CD4-positive, alpha-beta T cell treated with Interleukin-17A for 1 hour (primary cell): ENCODE measurements at places on chromosomes 3 and 15.
A peak's percentile ranks its signal among the peaks of the same experiment; 100 is the strongest.

DNA sequence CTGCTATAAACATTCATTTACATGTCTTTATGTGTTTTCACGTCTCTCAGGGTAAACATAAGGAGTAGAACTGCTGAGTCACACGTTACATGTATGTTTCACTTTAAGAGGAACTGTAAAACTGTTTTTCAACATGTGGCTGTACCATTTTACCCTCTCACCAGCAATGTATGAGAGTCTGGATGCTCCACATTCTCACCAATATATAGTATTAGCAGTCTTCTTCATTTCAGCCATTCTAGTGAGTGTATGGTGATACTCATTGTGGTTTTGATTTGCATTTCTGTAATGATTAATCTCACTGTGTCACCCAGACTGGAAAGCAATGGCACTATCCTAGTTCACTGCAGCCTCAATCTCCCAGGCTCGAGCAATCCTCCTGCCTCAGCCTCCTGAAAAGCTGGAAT, 37.1 kb downstream of the PHC3 start:
- no peak for DNase-seq

GRCh38 chr15:78329625-78330024, 10.5 kb upstream of the CRABP1 start:
- no peak for DNase-seq

- peak; percentile 54 for DNase-seq
Observed at GRCh38 chr3:176939022-176939817, 258.1 kb downstream of the TBL1XR1 start.

GRCh38 chr3:79664455-79664854, 103.3 kb downstream of the ROBO1 start:
- no peak for DNase-seq

GRCh38 chr3:9525078-9525477, 28.5 kb downstream of the LHFPL4 start:
- no peak for DNase-seq

DNA sequence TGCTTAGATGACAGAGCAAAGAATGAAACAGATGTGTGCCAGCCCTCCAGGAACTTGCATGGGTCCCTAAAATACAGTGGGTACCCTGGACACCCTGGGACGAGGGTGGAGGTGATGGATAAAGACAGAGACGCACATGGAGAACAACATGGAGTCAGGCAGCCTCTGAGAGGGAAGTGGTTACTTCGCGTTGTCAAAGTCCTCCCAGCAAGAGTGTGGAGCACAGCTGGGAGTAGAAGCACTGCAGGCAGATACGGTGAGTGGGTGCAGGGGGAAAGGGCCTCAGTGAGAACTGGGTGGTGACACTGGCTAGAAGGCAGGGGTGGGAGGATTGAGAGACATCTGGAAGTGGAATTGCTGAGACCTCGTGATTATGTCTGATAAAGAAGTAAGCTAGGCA, 70.8 kb upstream of the PRR20G start:
- no peak for DNase-seq

DNA sequence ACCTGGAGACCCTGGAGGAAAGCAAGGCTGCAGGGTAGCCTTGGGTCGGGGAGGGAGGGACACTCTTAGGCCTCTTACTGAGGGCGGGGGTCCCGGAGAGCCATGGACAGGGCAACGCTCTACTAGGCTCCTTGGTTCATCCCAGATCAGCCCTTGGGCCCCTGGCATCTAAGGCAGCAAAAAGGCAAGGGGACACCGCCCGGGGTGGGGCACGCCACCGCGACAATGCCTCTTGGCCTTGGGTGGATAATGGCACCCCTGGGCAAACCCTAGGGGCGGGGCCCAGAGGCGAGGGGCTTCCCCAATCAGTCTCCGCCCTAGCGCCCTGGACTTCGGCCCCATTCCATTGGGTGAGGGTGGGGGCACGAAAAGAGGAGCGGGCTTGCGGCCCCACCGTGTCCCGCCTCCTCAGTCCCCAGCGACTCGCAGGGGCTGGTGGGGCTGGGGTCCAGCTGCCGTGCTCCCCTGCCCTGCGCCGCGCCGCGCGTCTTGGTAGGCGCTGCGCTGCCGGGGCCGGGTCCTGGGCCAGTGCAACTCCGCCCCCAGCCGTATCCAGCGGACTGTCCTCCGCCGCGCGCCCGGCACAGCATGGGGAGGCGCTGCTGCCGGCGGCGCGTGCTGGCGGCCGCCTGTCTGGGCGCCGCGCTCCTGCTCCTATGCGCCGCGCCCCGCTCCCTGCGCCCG, at the start of gene CHST13:
Gene CHST13, plus strand, starts transcription at position 411 of the 684 bp plus-strand sequence. Its CDS starts 178 bp downstream, at position 589.
- no peak for DNase-seq

GRCh38 chr3:21879184-21879886, 128.3 kb upstream of the ZNF385D start:
- no peak for DNase-seq

GRCh38 chr3:168653255-168653654, 557.5 kb upstream of the GOLIM4 start:
- no peak for DNase-seq

DNA sequence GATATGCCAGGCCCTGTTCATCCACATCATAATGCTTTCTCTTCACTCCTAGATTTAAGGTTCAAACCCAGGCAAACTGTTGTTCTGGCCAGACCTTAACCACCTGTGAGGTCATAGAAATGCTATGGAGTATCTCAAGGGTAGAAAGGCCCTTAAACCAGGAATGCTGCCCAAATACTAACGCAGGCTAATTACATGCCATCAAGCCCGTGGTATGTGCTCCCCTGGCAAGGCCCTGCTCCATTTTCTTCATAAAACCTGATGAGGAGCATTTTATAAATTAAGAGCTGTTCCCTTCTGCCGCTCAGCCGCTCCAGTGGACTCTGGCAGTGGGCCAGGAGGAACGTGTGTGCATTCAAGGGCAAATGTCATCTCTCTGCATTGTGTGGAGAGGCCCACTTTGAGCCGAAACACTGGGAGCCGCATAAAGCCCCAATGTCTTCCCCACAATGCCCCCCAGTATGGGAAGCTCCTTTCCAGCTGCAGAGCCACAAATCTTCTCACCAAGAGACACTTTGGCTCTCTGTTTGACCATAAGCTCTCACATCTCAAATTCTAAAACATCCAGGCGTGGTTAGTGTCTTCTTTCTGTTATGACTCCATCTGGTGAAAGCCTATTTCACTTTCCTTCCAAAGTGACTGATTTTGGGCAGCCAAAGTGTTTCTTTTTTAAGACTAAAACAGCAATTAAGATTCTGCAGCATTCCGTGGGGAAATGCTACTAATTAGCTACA, 210.8 kb upstream of the NR2E3 start:
- DNase-seq = no peak

- peak; percentile 85 for DNase-seq
Observed at GRCh38 chr15:65856821-65857455, 12.4 kb upstream of the RAB11A start.

- DNase-seq = peak; percentile 55
Observed at GRCh38 chr3:172622916-172623700, 87.8 kb downstream of the NCEH1 start.

DNA sequence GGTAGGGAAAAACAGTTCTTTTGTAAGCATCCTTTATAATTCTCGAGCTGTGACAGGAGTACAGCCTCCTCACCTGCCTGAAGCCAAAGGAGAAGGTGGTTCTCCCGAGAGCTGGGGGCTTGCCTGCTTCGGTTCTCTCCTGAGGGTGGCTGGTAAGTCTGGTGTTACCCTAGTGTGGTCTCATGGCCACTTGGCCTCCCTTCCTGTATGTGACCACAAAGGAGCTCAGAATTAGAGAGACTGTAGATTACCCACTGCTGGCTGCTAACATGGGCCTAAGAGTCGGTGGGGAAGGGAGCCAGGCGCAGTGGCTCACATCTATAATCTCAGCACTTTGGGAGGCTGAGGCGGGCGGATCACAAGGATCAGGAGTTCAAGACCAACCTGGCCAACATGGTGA, 12.6 kb downstream of the PDHB start:
- DNase-seq = no peak

DNA sequence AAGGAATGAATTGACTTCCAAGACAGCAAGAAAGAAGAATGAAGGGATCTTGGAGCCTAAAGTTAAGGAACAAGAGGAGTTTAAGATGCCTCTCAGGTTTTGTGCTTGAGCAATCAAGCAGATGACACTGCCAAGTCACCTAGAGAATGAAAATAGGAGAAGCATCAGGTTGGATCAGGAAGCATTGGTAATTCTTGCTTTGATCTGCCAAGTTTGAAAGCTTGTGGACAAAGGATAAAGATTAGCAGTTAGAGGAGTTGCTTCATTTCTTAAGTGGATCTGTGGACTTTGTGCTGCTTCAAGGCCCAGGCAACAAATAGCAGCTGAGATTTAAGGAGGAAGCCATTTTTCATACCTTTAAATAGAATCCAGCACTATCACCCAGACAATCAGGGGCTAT, 35.6 kb downstream of the FRMD5 start:
- no peak for DNase-seq

- no peak for DNase-seq
Observed at GRCh38 chr15:62972814-62973213, 69.7 kb upstream of the TPM1 start.

GRCh38 chr3:73258057-73258456, 196.6 kb downstream of the EBLN2 start:
- DNase-seq = no peak

- DNase-seq = no peak
Observed at GRCh38 chr15:66855041-66855440, 153.0 kb downstream of the SMAD6 start.

DNA sequence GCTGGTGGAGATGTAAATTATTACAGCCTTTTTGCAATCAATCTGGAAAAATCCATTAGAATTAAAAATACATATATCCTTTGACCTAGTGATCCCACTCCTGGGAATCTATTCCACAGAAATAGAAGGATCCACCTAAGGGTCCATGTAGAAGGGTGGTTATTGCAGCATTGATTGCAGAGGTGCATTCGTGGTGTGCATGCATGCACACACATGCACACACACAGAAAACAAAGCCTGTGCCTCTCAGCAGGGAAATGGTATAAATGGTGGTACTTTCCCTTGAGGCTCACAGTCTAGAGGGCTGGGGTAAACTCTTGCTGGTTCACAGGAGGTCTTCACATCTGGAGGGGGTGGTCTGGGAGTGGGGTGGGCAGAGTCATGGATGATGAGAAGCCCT, 19.4 kb upstream of the ADPGK start:
- no peak for DNase-seq

- DNase-seq = no peak
Observed at GRCh38 chr3:125098611-125099291, 43.0 kb upstream of the HEG1 start.

DNA sequence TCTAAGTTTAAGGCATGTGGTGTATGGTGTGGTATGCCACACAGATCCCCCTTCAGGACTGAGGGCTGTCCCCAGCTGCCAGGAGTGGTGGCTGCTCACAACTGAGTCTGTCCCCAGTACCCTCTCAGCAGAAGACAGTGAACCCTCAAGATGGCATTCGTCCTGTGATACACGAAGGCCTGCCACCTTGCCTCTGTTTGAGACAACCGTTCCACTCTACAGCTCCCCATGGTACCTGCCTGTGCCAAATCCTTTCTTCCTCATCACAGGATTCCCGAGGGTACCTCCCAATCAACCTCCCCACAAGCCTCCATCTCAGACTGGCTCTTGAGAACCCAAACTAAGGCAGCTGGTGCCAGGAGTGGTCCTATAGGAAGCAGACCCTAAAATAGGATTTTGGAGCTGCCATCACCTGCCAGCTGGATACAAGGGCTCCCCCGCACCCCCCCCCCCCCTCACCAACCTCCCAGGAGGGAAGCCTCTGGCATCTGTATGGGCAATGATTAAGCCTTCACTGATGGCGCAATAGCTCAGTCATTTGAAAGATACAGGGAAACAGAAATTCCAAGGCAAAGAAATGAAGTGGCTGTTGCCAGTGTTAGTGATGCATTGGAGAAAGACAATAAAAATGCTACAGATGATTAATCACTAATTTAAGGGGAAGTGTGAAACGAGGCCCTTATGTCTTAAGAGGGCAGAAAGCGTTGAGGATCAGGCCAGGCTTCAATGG, 230.0 kb upstream of the LYSMD4 start:
- DNase-seq = no peak

- no peak for DNase-seq
Observed at GRCh38 chr3:186959029-186959624, 28.8 kb downstream of the ST6GAL1 start.

- no peak for DNase-seq
Observed at GRCh38 chr15:48385031-48385830, 54.0 kb downstream of the DUT start.

DNA sequence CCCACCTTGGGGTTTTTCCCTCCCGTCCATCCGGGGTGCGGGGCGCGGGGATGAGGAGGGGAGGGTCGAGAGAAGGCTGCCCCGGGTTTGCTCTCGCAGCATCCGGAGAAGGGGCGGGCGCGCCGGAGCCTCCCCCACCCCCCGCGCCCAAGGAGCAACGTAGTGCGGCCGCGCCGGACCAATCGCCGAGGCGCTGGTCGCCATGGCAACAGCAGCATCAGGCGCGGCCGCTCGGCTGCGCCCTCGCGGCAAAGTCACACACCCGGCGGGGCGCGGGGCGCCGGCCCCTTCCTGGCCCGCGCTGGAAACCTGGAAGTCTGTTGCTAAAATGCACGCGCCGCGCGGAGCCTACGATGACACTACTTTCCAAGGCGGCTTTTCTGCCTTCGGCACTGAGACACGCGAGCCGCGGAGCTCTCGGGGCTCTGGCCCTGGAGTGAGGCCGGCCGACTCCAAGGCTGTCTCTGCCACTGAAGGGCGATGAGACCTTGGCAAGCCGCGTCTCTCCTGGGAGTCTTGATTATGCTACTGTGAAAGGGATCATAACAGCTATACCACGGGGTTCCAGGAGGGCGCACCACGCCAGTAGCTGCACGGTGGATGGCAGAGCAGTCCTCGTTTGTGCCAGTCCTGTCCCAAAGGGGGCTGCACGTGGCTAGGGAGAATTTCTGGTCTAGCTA, at the start of gene IQSEC1:
Gene IQSEC1, minus strand, starts transcription at position 104 of the 680 bp plus-strand sequence. CDS start 415 bp downstream, outside the sequence.
- DNase-seq = peak; percentile 78

DNA sequence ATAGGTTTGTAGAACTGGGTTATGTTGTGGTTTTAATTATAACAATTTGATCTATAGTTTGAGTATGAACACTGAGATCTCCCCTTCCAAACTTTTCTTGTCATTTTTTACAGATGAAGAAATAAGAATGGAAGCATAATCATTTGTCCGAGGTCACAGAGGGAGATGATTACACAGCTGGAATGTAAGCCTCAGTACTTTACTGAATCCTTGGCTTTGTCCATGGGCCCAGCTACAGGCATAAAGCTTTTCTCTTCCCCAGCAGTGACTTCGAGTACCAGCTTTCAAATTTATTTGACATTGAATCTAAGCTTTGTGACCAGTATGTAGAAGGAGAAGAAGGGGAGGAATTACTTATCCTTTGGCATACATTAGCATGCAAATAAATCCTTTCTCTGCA, 80.9 kb upstream of the DCBLD2 start:
- no peak for DNase-seq
